ENCODE measurements at places on chromosomes 7 and 10.

GRCh38 chr10:59628456-59628855 is 81.2 kb downstream of the SLC16A9 start:
- DNase-seq: no peak

DNA sequence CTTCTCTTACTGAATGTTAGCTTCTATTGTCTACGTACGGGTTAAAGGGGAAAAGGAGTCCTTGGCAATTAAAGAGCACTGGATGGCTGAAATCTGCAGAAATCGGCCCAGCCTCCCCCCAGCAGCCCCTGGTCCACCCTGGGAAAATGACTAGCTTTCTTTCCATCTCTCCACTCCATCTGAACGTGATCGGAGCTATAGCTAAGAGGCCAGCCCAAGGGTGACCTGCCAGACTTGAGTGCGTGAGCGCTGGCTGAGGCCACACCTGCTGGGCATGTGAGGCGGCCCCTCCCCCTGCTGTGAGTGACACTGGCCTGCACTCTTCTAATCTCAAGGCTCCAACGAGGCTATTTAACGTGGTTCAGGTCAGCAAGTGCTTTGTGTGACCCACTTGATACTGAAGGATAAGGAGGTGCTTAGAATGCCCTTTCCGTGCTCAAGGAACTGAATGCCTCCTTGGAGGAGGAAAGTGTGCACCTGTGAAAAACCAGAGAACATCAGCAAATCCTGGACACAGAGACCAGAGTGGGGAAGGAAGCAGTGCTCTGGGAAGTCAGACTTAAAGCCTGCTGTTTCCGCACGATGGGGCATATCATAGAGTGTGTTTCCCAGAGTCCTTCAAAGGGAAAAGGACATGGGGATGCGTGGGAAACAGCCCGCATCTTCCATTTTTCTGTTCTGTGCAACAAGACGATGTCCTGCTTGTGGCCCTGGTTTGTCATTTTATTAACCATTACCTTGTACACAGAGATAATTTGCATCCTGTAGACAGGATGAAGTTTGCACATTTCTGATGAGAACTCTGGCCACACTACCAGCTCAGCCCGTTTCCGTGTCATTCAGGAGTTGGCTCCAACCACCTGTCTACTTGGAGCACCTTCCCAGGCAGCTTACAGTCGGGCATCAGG is 12.5 kb upstream of the MNX1 start:
- DNase-seq: no peak

DNA sequence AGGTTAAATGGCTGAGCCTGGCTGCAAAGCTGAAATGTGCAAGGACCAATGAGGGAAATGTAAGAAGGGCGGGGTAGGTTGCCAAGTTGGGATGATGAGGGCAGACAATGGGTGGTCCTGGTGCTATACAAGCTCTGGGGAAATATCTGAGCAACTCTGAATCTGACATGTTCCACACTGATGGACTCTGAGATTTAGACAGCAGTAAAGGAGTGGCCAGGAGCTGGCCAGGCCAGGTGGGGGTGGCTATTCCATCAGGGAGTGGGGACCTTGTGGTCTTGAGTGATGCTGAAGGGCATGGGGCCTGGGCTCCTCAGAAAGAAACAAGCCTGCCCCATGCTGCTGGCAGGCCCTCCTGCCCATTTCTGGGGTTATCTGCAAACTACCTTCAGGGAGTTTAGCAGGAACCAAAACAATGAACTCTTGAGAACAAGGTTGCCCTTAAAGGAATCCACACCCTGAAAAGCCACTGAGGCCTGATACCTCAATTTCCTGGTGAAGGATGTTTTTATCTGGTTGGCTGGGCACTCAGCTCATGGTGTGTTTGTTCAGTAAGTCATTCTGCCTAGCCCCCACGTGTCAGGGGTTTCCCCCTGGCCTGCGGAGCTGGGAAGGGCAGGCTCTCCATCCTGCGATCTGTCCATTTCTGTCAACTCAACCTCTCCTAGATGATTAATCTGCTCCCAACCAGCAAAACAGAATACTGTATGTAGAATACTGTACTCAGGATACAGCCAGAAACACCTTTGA is 143.3 kb upstream of the TNS3 start:
- no peak for DNase-seq

DNA sequence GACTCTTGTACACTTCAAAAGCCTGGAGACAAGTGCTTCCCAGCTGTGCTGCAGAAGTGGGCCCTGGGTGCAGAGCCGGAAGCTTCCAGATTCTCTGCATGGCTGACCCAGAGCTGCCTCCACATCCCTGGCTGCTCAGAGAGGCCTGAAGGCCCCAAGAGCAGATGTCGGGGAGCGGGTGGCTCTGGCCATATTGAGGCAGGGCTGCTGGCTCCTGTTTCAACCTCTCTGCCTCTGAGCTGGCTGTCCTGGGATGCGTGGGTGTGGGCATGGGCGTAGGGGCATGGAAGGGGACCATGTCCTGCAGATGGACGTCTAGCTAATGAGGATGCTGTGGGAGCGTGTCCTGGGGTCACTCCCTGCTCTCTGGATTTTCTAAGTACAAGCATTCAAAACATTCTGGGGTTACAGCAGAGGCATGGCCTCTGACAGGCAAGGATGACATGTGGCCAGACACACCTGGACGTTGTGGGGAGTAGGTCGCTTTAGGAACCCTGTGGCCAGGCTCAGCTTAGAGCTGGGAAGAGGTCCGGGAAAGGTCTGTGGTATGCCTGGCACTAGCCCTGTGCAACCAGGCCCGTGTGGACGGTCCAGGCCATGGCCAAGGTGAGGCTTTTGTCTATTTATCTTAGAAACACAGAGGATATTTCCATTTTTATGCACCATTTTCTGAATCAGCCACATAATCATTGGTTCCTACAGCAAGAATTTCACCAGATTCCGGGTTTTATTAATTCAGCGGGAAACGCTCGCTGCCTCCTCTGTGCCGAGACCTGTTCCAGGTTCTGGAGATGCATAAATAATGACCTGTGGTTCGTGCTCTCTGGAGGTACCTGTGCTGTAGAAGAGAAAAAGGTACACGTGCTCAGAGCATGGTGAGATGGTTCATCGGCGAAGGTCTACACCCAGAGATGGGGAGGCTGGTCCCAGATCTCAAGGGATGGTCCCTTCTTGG is 361.1 kb downstream of the GLRX3 start:
- DNase-seq: no peak

GRCh38 chr7:48244864-48245271 is 73.6 kb downstream of the ABCA13 start:
- peak; percentile 76 for DNase-seq

GRCh38 chr10:21814866-21815265 is 188.7 kb downstream of the DNAJC1 start:
- no peak for DNase-seq

DNA sequence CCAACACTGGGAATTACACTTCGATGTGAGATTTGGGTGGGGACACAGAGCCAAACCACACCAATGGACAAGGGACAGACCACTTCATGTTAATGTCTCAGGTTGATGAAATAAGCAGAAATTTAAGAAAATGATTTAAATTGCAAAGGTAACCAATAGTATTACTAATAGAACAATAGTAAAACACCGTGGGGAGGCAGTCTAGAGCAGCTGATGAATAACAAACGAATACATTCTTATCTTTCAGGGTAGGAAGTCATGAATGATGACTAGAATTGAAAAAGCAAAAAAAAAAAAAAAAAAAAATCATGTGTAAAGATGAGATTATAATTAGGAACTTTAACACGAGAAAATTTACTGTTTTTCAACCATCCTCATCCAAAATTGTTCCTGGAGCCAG is 171.9 kb upstream of the TEX47 start:
- DNase-seq: no peak

DNA sequence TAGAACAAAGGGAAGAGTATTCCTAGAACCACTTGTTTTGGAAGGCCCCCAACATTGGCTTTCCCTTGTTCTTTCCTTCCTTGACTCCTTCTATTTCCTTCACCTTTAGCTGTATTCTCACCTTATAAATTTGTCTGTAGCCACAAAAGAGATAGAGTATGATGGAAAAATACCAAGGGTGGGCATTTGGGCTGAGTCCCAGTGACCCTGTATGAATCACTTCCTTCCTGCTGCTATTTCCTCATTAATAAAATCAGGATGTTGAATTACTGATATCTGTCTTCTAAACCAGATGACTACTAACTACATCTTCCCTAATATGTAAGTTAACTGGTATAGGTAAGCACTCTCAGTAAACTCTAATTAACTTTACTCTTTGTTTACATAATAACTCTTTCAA is 55.1 kb downstream of the IFIT5 start:
- no peak for DNase-seq

GRCh38 chr7:75649462-75649861 is 89.3 kb downstream of the HIP1 start:
- DNase-seq: no peak

GRCh38 chr10:69295027-69295636 is 16.8 kb downstream of the HK1 start:
- no peak for DNase-seq

DNA sequence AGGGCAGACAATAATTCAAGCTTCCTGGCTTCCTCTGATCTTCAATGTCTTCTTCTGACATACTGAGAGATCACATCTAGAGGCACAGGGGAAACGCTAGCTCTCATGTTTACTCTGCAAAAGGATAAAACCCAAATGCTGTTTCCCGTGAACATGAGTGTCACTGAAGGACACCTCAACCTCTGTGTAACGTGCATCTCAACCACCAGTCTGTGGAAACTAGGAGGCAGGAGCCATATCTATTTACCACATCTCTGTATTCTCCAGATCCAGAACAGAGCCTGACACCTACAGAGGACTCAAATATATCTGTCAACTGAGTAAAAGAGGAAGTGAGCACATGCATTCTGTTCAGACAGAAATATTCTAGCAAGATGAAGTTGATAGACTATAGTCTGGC is 140.3 kb upstream of the TARP start:
- no peak for DNase-seq

DNA sequence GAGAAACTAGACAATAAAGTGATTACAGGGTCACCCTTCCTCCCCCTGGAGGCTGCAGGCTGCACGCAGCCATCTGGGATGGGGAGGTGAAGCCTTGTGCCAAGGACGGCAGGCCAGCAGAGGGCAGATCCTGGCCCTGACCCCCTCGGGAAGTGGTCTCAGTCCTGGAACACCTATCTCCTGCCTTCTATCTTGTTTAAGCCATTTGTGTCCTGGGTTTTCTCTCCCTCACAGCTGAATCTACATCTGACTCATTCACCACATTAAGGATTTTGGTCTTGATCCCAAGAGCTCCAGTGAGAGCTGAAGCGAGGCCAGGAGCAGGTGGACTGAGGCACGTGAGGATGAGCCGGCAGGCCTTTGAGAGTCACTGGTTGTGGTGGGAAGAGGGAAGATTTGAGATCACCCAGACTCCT is 16.4 kb upstream of the PARP12 start:
- DNase-seq: peak; percentile 31

DNA sequence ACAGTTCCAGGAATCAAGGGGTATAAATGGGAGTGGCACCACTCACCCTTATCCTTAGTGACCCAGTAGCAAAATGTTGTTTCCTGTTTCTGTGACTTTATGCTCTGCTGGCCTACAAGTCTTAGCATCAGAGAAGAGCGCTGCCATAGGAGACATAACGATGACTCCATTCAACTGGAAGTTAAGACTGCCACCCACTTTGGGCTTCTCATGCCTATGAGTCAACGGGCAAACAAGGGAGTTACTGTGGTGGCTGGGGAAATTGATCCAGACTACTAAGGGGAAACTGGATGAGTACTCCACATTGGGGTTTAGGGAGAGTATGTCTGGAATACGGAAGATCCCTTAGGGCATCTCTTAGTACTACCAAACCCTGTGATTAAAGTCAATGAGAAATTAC is 40.6 kb upstream of the PIK3CG start:
- DNase-seq: no peak

DNA sequence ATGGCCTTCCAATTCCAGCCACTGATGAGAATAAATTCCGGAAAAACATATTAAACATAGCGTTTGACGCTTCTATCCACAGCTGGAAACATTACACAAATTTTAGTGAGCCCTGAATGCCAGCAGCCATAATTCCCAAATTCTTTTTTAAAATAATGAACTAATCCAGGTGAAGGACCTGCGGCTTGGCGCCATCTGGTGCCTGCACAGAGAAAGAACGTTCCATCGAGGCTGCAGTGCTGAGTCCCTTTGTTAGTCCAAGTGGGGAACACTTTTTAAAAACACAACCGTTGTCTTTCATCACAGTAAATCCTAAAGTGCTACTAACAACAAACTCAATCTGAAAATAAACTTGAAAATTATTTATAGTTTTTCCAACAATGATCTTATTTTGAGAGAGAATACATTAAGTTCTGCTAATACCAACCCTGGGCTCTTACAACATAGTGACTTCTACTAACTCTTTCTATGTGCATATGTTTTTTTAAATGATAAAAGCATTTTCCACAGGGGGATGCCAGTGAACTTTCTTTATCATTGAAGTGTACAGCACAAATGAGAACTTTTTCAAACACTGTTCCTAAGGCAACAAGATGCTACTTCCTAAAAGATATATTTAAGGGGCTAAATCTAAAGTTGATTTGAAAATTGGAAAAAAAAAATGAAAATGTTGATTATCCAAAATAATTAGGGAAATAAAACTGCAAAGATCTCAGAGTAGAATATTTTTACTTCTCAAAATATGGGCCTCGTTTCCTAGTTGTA is 166.9 kb upstream of the RNF32 start:
- peak; percentile 21 for DNase-seq

DNA sequence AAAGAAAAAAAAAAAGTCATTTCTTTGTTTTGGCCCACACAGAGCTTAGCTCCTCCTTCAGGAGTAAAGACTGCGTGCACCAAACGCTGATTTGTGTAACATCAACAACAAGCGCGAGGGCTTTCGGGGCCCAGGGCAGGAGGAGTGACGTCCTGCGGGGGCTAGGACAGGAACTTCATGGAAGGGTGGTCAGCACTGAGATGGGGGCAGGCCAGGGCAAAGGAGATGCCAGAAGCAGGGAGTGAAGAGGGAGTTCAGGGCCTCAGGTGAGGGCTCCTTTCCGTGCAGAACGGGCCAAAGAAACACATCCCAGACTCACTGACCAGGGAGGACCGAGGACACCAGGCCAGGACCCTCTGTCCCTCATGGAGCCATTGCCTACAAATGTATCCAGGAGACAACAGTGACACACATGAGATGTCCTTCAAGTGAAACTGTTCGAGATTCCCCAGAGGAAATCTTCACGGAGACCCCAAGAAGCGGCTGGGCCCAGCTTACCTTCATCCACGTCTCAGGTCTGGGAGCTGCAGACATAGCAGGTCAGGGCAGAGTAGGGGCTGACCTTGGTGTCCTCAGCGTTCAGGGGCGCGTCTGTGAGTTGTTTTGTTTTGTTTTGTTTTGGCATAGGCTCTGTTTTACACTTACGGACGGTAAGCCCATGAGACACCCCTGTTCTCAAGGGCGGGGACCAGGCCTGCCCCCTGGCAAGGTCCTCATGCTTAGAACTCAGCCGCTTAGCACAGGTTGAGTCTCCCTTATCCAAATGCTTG is 30.4 kb upstream of the SHH start:
- DNase-seq: no peak

- DNase-seq: no peak
Measured at GRCh38 chr7:5670183-5670935, 111.1 kb downstream of the RNF216 start.

- no peak for DNase-seq
Measured at GRCh38 chr10:80685355-80685754, 147.7 kb downstream of the SH2D4B start.

Measured in fibroblast of pulmonary artery (primary cell).